ENCODE measurements at places on chromosomes 2 and 18.

GRCh38 chr18:14974088-14974487 lies 226.1 kb downstream of the ANKRD30B start:
- no peak overlapping the region for H3K27ac ChIP-seq
- H3K4me1 ChIP-seq = no peaks in the 10 kb centered on the region
- H3K4me3 ChIP-seq = no peak overlapping the region
- DNase-seq = no peak
- H3K27me3 ChIP-seq = no peaks in the 10 kb centered on the region
- no peaks in the 10 kb centered on the region for H3K36me3 ChIP-seq

DNA sequence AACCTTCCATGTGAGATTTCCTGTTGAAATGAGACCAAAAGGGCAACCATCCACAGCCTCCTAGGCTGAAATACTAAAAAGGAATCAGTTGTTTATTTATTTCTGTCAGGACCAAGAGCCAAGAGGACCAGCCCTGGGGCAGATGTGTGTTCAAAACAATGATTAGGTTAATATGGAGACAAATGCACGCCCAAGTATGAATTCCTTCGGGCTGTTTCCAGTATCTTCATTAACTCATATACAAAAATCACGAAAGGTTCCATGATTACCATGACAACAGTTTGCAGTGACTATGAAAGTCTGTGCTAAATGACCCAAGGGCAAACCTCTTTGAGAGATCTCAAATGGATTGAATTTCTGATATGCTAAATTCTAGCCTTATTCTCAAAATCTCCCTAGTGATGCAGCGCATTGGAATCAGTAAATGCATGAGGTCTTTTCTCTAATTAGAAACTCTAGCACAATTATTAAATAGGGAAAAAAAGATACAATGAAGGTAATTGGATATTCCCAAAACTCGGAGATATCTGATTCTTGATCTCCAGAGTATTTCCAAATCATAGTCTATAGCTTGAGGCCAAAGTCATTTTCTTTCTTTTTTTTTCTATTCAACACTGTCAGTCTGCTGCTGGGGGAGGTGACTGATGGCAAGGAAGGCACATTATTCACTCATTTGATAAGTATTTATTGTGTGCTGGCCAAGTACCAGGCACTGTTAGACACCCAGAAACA lies 35.6 kb downstream of the VIT start:
- H3K27me3 ChIP-seq = no peaks in the 10 kb centered on the region
- no peak overlapping the region for H3K4me3 ChIP-seq
- H3K36me3 ChIP-seq = no peaks in the 10 kb centered on the region
- DNase-seq = no peak

DNA sequence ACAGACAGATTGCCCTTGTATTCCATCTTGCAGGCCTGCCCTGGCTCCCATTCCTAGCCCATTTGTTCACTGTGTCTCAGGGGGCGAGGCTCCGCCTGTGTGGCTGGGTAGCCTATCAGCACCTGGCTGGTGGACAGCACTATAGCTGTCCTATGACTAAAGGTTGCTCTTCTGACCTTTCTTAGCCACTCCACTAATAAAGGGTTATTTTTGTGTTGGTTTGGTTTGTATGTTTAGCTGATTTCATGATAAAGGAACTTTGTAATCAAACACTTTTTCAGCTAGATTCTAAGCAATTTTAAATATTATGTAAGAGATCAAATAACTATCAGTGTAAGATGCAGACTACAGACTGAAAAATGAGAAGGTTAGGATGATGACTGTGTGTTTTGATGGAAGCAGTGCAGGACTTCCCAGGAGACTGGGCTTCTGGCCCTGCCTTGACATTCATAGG lies 72.2 kb downstream of the CRIM1 start:
- no peaks in the 10 kb centered on the region for H3K27me3 ChIP-seq
- peak overlapping the region; percentile 80 for H3K27ac ChIP-seq
- no peak overlapping the region for H3K4me3 ChIP-seq
- DNase-seq = no peak

DNA sequence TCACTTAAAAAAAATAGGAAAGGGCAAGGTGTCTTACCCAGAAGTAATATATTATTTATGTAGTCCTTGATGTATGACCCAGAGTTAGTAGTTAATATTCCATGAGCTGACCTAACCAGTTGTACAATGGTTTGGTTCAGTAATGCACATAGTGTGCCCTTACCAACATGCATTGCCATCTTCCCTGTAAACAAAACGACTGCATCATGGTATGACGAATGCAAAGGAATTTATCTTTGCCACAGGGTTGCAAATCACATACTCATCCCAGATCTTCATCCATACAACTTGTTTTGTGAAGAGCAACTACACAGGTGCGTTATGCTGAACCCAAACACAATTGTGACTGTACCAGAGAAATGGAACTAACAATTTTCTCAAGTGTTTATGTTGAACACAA lies 68.9 kb upstream of the ZSWIM2 start:
- H3K27me3 ChIP-seq = peaks cover 3% of the 10 kb centered on the region
- H3K4me3 ChIP-seq = no peak overlapping the region
- no peak for DNase-seq
- H3K4me1 ChIP-seq = peaks cover 3% of the 10 kb centered on the region
- H3K36me3 ChIP-seq = no peaks in the 10 kb centered on the region
- no peak overlapping the region for H3K27ac ChIP-seq

DNA sequence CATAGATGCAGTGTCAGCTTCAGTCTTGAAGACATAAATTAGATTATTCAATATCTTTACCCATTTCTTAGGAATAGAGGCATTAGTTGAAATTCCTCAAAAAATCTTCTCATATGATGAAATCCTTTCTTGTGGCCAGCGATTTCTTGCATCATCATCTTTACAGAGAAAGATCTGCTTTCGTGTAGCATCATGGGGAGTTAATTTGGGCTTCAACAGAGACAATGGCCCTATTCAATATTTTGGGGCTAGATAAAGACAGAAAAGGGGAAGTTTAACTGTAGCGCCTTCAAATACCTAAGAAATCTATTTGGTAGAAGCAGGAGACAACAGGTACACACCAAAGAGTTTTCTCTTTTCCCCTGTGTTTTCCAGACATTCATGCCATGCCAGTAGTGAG lies 73.8 kb downstream of the TGFA start:
- DNase-seq = no peak
- no peaks in the 10 kb centered on the region for H3K4me1 ChIP-seq
- H3K27ac ChIP-seq = no peak overlapping the region
- no peaks in the 10 kb centered on the region for H3K36me3 ChIP-seq
- H3K27me3 ChIP-seq = peaks cover 20% of the 10 kb centered on the region
- H3K4me3 ChIP-seq = no peak overlapping the region

GRCh38 chr2:16142383-16143361 lies 202.3 kb downstream of the MYCN start:
- no peaks in the 10 kb centered on the region for H3K36me3 ChIP-seq
- no peaks in the 10 kb centered on the region for H3K27me3 ChIP-seq
- no peaks in the 10 kb centered on the region for H3K4me1 ChIP-seq

- peak; percentile 92 for DNase-seq
- no peaks in the 10 kb centered on the region for H3K27me3 ChIP-seq
- H3K36me3 ChIP-seq = peaks cover 28% of the 10 kb centered on the region
- peaks cover 25% of the 10 kb centered on the region for H3K4me1 ChIP-seq
- peak overlapping the region; percentile 75 for H3K27ac ChIP-seq
Measured at GRCh38 chr18:36247036-36247435, 50.5 kb upstream of the FHOD3 start.

- no peaks in the 10 kb centered on the region for H3K36me3 ChIP-seq
- no peak overlapping the region for H3K4me3 ChIP-seq
- peak overlapping the region; percentile 54 for H3K27ac ChIP-seq
- H3K27me3 ChIP-seq = peaks cover 6% of the 10 kb centered on the region
- H3K4me1 ChIP-seq = peaks cover 13% of the 10 kb centered on the region
Measured at GRCh38 chr2:174753038-174753633, 11.1 kb downstream of the CHRNA1 start.

DNA sequence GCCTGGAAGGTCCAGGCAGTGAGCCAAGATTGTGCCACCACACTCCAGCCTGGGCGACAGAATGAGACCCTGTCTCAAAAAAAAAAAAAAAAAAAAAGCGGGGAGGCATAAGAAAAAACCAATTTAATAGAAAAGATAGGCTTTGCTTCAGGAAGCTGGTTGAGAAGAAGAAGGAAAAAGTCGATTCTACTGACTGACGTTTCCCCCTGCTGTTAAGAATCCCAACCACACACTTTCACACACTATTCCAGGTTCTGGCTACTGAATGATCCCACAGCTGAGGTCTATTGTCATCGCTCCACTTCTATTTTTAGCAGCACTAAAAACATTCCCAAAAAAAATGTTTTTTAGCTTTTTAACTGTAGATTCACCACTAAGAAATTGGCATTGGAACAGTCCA lies 6.7 kb upstream of the CHCHD5 start:
- peaks cover 17% of the 10 kb centered on the region for H3K36me3 ChIP-seq
- H3K4me3 ChIP-seq = no peak overlapping the region
- H3K27me3 ChIP-seq = no peaks in the 10 kb centered on the region
- peaks cover 13% of the 10 kb centered on the region for H3K4me1 ChIP-seq
- no peak for DNase-seq

DNA sequence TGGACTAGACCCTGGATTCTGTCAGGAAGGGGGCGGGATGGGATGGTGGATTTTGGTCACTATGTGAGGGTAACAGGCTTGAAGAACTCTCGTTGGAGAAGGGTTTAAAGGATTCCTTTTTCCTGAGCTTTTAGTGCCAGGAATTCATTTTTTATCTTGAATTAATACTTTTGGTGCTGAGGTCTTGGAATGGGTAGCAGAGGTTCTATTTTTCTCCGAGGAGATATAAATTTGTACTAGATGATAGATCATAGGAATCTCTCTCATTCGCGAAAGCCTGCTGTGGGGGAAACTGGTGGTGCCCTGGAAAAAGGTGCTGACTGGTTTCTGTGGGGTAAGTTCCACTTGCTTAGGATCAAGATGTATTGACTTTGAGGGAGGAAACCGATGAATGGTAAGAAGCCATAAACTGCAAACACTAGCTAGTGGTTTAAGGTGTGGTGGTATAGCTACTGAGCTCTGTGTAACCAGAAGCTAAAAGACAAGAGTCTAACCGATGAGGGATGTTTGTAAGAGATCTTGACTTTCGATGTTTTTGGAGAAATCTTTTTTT lies 706 bp downstream of the AGPS start:
- peak overlapping the region; percentile 92 for H3K27ac ChIP-seq
- H3K27me3 ChIP-seq = no peaks in the 10 kb centered on the region
- peak overlapping the region; percentile 98 for H3K4me3 ChIP-seq
- no peak for DNase-seq
- peaks cover 2% of the 10 kb centered on the region for H3K36me3 ChIP-seq
- peaks cover 49% of the 10 kb centered on the region for H3K4me1 ChIP-seq

DNA sequence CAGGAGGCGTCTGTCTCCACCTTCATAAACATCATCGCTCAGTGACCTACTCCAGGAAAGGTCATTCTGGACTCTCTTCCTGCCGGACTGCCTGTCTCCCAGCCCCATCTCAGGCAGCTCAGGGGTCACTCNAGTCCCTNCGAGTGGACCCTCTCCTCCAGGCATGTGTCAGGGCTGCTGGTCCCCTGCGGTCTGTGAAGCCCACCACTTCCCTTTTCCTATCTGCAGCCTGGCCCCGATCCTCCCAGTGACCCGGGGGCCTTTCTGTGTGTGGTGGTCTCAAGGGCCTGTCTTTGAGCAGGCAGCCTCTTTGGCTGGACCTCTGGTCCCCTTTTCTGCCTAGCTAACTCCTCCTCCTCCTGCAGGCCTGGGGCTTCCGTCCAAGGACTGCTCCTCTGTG lies 5.9 kb upstream of the PARD6G start:
- H3K36me3 ChIP-seq = no peaks in the 10 kb centered on the region
- no peak overlapping the region for H3K27ac ChIP-seq
- H3K4me1 ChIP-seq = peaks cover 2% of the 10 kb centered on the region
- no peak overlapping the region for H3K4me3 ChIP-seq

GRCh38 chr2:175152242-175152641 lies 15.8 kb downstream of the ATF2 start:
- no peak overlapping the region for H3K4me3 ChIP-seq
- no peaks in the 10 kb centered on the region for H3K27me3 ChIP-seq
- peaks cover 51% of the 10 kb centered on the region for H3K4me1 ChIP-seq
- H3K36me3 ChIP-seq = peaks cover 19% of the 10 kb centered on the region
- peak overlapping the region; percentile 45 for H3K27ac ChIP-seq
- no peak for DNase-seq

- no peaks in the 10 kb centered on the region for H3K36me3 ChIP-seq
- DNase-seq = no peak
- peak overlapping the region; percentile 79 for H3K4me3 ChIP-seq
- peaks cover 37% of the 10 kb centered on the region for H3K27me3 ChIP-seq
- H3K4me1 ChIP-seq = peaks cover 5% of the 10 kb centered on the region
Measured at GRCh38 chr2:84515788-84516187, 510 bp upstream of the DNAH6 start.

- peaks cover 32% of the 10 kb centered on the region for H3K4me1 ChIP-seq
- peak overlapping the region; percentile 98 for H3K27ac ChIP-seq
- H3K36me3 ChIP-seq = peaks cover 5% of the 10 kb centered on the region
- H3K4me3 ChIP-seq = peak overlapping the region; percentile 90
- H3K27me3 ChIP-seq = no peaks in the 10 kb centered on the region
Measured at GRCh38 chr2:26034637-26034992, 731 bp downstream of the RAB10 start.

Data from osteocyte (in vitro differentiated cells).